ENCODE measurements at places on chromosomes 11 and 22.

GRCh38 chr11:70203751-70204465 is 812 bp downstream of the FADD start:
- DNase-seq, result peak; percentile 84

- DNase-seq, result no peak
Observed at GRCh38 chr22:20380486-20380885, 13.5 kb upstream of the ZNF74 start.

DNA sequence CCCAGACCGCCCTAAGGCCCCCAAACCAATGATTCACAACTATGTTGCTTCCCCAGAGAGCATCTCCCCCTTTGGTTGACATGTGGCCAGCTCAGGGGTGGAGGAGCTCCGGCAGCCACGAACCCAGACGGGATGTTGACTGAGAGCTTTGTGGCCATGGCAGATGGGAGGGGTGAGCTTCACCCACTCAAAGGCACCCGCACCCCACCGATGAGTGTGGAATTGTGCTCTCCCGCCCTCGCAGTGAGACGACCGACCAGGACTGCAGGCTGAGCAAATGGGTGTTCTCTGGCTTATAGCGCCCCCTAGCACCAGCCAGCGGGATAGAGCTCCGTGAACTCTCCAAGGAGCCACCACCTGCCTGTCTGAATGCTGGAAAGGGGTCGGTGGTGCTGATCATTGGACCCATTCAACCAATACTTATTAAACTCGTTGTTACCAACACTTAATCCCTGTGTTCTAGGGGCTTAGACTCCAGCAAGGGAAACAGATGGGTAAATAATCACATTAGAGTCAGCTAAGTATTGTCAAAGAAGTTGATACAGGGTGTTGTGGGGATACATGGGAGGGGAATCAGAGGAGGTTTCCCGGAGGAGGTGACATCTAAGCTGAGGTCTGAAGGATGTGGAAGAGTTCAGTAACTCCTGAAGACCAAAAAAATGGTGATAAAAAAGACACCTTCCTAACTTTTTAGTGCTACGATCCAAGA is 4.5 kb upstream of the TIMP3 start:
- peak; percentile 56 for DNase-seq

DNA sequence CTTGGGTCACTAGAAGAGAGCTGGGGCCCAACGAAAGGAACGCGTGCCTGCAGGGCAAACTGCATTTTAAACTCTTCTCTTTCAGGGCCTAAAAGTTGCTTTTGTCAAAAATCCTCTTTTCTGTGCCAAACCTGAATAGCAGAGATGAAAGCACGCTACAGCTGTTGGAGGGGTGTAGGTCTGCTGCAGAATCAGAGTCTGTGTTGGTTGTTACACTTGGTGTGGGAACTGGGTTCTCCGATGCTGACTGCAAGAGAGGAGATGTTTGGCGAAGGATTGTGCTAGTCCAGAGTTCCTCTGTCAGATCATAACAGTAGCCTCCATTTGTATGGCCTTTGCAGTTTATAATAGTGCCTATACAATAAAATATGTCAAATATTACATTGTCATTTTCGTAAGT is 41.8 kb downstream of the BARX2 start:
- no peak for DNase-seq

GRCh38 chr11:82718307-82718706 is 15.4 kb downstream of the FAM181B start:
- no peak for DNase-seq

GRCh38 chr11:124724979-124725718 is 14.6 kb upstream of the NRGN start:
- no peak for DNase-seq

DNA sequence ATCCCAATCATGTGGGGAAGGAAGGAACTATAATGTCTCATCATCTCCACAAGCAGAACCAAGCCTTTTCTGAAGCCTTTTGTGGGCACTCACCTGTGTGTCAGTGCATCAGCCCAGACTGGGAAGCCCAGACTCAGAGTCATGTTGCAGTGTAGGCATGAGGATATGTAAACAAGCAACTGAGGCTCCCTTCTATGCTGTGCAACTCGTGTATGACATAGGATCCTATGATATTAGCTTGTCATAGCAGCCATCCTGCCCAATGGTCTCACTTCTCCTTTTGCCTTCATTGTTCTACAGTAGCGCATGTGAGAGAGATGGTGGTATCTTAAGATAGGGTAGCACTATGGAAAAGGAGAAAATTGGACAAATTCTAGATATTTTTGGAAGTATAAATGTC is 103.4 kb upstream of the OLFML1 start:
- no peak for DNase-seq

GRCh38 chr11:123249354-123249753 is 54.3 kb upstream of the CLMP start:
- no peak for DNase-seq

GRCh38 chr22:22928666-22929380 is 41.2 kb downstream of the IGLL5 start:
- DNase-seq, result peak; percentile 67

GRCh38 chr11:2302896-2303626 is 1.2 kb downstream of the TSPAN32 start:
- DNase-seq, result no peak

GRCh38 chr22:47055921-47056320 is 293.5 kb downstream of the TBC1D22A start:
- DNase-seq, result no peak

DNA sequence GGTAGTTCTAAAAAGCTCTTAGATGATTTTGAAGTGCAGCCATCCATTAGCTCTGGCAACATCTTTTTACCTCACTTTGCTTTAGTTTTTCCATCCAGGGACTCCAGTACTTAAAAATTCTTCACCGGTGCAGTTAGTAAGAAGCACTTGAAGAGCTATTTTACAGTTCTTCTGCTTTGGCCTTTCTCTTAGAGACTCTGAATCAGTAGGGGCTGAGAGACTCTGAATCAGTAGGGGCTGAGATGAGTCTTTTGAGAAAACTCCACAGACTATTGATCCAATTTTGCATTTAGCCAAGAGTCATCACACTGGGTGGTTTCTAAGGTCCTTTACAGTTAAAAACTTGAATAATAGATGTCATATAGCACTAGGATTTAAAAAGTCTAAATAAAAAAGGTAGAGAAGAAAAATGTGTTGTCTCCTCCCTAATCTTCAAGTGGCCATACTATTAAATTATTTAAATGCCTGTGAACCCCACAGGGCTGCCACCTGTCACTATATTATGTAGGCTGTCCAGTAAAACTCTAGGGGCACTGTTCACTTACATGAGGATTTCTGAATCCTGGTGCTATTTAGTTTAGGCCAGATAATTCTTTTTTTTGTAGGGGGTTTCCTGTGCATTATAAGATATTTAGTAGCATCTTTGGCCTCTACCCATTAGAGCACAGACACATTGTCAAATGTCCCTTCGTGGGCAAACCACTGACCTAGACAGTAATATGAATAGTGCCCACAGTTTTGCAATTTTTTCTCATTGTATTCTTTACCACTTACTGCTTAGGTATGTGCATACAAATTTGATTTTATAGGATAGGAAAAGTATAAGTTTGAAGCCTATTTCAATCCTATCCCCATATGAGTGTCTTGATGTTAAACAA is 26.3 kb upstream of the HIKESHI start:
- no peak for DNase-seq

DNA sequence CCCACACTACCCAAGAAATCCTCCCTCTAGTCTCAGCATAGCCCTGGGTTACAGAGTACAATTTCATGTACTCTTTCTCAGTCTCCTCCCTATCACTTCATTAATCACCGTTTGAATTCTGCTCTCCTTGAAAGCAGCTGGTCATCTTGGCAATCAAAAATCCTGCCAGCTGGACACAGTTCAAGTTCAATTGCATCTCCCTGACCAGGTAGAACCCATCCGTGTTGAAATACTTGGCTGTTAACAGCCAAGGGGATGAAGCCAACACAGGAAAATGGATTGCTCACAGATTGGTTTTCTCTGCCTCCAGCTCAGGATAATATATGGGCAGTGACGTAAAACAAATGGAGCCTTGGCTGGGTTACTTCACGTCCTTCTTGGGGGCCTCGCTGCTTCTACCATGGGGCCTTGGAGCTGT is 55.1 kb upstream of the GRK3 start:
- DNase-seq, result no peak

- DNase-seq, result no peak
Observed at GRCh38 chr11:118882491-118882890, 1.2 kb upstream of the CXCR5 start.

- DNase-seq, result no peak
Observed at GRCh38 chr22:21970037-21970799, 12.4 kb downstream of the TOP3B start.

- DNase-seq, result no peak
Observed at GRCh38 chr11:61635304-61635703, 44.9 kb upstream of the DAGLA start.

DNA sequence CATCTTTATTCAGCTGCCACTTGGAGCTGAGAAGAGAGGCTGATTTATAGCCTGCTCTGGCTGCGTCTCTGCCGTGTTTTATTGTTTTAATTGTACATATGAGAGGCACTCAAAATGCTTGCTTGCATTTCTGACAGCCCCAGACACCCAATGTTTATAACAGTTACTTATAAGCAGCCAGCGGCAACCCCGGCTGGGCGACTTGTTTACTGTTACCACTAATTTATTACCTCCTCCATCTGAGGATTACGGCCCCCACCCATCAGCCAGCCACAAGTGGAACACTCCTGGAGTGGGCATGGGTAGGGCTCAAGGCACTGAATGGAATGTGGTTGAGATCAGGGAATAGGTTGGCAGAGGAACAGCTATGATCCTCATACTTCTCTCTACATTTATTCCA is 61.2 kb downstream of the CLPB start:
- DNase-seq, result no peak

DNA sequence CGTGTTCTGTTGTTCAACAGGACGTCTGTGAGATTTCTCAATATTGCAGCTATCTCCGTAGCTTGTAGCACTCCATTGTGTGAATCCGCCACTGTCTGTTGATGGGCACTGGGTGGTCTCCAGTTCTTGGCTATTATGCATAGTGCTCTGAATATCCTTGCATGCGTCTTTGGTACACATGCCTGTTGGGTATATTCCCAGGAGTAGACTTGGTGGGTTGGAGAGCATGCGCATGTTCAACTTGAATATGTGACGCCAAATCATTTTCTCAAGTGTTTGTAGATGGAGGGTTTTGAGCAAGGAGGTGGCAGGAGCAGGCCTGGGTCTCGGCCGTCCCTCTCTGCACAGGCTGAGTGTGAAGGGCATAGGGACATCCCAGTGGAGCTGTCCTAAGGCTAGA is 24.8 kb upstream of the TSKU start:
- DNase-seq, result no peak

- peak; percentile 31 for DNase-seq
Observed at GRCh38 chr11:35237860-35238715, 99.1 kb downstream of the CD44 start.

- DNase-seq, result no peak
Observed at GRCh38 chr11:44475114-44475686, 90.3 kb upstream of the CD82 start.

GRCh38 chr11:73326929-73327811 is 19.1 kb downstream of the ARHGEF17 start:
- DNase-seq, result no peak

DNA sequence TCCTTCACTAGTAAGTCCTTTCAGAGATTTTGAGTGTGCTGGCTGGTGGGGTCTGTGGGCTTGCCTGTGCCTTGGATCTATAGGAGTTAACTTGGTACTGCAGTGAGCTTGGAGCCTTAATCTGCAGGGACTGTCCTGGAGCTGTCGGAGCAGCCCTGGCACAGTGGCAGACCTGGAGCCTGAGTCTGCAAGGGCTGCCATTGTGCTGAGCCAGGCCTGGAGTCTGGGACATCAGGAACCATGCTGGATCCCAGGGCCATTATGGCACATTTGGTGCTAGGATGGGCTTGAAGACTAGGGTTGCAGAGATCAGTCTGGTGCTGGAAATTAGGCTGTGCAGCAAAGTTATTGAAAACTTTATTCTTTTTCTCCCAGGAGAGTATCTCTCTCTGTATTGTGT is 665.4 kb downstream of the METTL15 start:
- no peak for DNase-seq

GRCh38 chr11:102332611-102332994 is 14.4 kb upstream of the BIRC2 start:
- no peak for DNase-seq

GRCh38 chr11:2295971-2296912 is 5.5 kb downstream of the C11orf21 start:
- no peak for DNase-seq

GRCh38 chr22:20206709-20207215 is 55.9 kb upstream of the CCDC188 start:
- DNase-seq, result peak; percentile 14

- DNase-seq, result no peak
Observed at GRCh38 chr11:93668171-93668570, 6.7 kb downstream of the CEP295 start.

DNA sequence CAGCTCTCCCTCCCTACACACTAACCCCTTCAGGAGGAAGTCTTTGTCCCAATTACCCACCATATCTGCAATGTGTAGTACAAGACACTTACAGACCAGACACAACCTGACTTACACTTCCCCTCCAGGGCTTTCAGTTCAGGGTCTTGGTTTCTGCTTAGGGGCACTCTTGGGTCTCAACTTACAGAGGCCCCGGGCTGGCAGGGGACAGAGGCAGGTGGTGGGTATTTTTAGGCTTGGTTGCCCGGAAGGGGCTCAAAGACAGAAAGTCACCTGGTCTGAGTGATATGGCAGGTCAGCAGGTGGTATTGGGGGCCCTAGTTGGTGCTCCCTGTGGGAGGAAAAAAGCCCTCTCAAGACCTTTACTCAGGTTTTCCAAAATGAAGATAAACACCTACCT is 3.4 kb upstream of the TMEM184B start:
- DNase-seq, result no peak

GRCh38 chr22:43320943-43321900 is 21.9 kb downstream of the SCUBE1 start:
- DNase-seq, result no peak

DNA sequence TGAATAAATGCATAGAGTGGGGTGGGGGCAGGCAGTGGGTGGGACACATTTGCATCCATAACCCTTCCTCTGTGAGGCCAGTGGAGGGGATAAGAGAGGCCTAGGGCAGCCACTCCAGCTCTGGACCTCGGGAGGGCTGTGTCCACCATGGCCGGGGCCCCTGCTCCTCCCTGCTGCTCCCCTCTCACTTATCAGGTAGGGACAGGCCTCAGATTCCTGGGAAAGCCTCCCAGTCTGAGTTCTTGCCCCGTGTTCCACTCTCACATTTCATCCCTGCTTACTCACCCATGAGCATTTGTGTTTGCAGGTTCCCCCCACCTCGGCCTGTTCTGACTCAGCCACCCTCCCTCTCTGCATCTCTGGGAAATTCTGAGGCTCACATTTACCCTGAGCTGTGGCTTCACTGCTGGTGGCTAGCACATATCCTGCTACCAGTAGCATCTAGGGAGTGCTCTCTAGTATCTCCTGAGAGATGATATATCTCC is 128.7 kb upstream of the TOP3B start:
- peak; percentile 35 for DNase-seq

Data from activated naive CD8-positive, alpha-beta T cell treated with anti-CD3 and anti-CD28 coated beads for 36 hours (primary cell).